Posterior vena cava (tissue), 2 donors: ENCODE measurements at places on chromosomes 1 and 21. TPM values are rescaled to one million over a fixed set of nuclear protein-coding genes. Genes with fewer than 3 reads are reported as not detected.

DNA sequence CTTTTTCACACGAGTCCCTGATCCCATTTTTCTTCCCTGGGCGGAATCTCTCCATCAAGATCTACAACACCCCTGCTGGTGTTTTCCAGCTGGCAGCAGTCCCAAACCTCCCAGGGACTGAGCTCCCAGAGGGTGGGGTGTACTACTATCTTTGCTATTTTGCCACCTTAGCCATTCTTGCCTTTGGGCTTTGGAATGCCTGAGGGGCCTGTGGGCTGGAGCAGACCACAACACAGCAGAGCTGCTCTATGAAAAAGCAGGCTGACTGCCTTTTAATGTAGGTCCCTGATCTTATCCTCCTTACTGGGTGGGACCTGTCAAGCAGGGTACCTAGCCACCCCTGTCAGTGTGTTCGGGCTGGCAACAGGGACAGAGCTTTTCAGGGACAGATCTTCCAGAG is 91.9 kb downstream of the KCNT2 start:
- peak; percentile 46 for DNase-seq

DNA sequence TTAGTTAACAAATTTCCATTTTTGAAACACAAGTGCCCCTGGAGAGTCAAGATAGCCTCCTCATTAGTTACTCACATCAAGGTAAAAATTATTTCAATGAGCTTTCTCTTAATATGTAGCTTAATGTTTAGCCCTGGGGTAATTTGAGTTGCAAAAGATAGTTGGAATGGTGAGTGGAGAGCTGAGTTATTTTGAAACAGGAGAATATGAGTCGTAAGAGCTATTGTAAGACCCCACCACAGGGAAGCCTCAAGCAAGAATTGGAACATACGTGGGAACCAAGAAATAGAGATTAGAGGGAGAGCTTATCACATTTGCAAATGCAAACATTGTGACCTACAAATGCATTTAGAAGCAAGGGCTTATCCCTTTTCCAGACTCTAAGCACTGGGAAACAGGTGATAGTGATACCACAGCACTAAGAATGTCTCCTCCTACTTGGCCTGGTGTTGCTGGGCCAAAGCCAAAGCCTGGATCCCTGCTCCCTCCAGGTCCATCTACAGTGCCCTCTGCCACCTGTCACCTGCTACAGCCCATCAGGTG is 635.1 kb downstream of the PTPRC start:
- no peak for DNase-seq

DNA sequence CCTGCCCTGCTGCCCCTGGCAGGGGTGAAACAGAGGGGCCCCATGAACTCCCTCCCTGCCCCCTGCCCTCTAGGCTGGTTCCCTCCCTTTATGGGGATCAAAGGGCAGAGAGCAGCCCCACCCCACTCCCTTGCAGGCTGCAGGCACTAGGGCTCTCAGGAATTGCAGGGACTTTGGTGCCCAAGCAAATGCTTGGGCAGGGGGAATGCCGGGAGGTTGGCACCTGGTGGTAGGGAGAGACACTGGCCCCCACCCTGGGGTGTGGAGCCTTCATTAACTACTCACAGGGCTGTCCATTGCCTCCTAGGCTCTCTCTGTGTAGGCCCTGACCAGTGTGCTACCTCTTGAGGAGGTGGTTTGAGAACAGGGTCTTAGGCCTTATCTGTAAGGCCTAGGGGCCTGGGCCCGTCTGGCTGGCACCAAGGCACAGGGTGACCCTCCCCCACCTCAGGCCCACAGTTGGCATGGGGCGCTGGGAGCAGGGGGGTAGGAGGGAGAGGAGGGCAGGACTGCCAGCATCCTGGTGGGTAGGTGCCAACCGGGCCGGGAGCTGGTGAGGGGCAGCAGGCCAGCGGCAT is 4.7 kb downstream of the ZBTB7B start:
- DNase-seq, result no peak

GRCh38 chr21:38273745-38274542 is 17.2 kb downstream of the KCNJ15 start:
- no peak for DNase-seq

- peak; percentile 89 for DNase-seq
Observed at GRCh38 chr1:162541619-162542141, 19.8 kb upstream of the UAP1 start.

DNA sequence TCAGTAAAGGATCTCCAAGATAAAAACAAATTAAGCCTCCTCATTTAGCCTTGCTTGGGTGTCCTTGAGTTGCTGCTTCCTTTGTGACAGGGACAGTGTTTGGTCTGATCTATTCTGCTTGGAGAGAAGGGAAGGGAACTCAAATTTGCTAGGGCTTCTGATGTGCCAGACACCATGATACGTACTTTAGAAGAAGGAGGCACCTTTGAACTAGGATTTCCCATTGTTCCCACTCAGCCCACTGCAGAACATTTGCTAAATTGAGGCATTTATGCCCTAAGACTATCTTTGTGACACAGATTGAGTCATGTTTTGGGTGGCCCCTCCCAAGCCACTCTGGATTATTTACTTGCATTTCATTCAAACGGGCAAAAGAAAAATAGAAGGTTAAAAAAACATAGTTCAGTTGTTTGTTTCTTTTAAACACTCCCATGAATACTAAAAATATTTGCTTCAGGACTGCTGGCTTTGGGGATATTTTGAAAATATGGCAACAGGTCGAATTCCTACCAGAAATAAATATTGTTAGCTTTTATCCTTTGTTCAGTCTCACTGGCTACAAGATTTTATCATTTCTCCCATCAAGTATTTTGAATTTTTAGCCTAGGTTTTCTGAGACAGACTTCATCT is 81.9 kb upstream of the WLS start:
- no peak for DNase-seq

GRCh38 chr1:159900086-159900680 is at the start of gene CFAP45:
Gene CFAP45, minus strand, starts transcription at chr1:159900165. Its CDS starts 67 bp downstream, at chr1:159900098.
- peak; percentile 94 for DNase-seq

DNA sequence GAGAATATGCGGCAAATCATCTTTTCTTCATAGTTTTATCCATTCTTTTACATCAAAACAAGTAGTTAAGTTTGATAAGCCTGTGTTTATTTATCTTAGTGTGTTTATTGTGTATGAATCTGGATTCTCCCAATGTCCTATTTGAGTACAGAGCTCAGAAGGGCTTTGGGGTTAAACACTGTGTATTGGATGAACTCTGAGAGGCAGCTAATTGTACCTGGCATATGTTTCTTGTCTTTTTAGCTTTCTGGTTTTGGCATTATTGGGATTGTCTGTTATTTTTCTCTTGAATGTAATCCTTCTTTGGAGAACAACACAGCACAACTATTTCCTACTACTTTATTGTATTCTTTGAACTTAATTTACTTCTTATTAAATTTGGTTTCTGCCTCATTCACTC is 906.9 kb downstream of the ADGRL2 start:
- DNase-seq, result no peak

GRCh38 chr1:165843304-165843703 is 15.9 kb downstream of the UCK2 start:
- DNase-seq, result no peak

GRCh38 chr1:226355669-226356551 is 46.9 kb upstream of the LIN9 start:
- no peak for DNase-seq

- no peak for DNase-seq
Observed at GRCh38 chr1:200610846-200611245, 9.7 kb downstream of the KIF14 start.

GRCh38 chr1:199687321-199687720 is 340.2 kb upstream of the NR5A2 start:
- DNase-seq, result no peak

DNA sequence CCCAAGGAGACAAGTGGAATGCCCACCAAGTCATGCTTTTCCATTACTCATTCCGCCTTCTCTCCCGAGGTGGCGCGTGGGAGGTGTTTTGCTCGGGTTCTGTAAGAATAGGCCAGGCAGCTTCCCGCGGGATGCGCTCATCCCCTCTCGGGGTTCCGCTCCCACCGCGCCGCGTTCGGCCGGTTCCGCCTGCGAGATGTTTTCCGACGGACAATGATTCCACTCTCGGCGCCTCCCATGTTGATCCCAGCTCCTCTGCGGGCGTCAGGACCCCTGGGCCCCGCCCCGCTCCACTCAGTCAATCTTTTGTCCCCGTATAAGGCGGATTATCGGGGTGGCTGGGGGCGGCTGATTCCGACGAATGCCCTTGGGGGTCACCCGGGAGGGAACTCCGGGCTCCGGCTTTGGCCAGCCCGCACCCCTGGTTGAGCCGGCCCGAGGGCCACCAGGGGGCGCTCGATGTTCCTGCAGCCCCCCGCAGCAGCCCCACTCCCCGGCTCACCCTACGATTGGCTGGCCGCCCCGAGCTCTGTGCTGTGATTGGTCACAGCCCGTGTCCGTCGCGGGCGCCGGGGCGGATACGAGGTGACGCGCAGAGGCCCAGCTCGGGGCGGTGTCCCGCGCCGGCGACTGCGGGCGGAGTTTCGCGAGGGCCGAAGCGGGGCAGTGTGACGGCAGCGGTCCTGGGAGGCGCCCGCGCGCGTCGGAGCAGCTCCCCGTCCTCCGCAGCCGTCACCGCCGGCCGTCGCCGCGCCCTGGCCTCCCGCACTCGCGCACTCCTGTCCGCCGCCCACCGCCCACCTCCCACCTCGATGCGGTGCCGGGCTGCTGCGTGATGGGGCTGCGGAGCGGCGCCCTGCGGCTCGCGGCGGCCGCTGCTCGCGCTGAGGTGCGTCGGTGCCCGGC is at the start of gene KIF1B:
KIF1B (plus strand) TSS at position 666 of the 906 bp plus-strand sequence. CDS start 21,759 bp downstream, outside the sequence.
- peak; percentile 100 for DNase-seq

DNA sequence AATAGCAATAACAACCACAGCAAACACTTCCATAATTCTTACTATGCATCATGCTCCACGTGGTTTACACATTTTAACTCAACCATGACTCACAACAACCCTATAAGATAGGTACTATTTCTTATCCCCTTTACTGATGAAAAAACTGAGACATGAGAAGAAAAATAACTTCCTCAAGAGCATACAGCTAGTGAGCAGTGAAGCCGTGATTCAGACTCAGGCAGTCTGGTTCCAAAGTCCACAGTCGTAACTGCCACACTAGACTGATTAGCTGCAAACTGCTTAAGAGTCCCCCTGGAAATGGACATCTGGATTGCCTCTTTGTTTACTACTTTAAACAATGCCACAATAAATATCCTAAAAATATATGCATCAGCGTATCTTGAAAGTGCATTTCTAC is 55.7 kb downstream of the PLD5 start:
- no peak for DNase-seq

DNA sequence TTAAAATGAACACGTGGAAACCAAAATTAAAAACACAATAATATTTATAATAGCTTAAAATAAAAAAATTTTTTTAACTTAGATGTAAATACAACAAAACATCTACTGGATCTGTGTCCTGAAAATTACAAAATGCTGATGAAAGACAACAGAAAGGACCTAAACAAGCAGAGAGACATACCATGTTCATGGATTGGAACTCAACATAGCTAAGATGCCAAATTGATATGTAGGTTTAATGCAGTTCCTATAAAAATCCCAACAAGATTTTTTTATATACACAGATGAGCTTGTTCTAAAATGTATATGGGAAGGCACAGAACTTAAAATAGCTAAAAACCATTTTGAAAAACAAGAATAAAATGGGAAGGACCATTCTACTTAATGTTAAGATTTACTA is 81.4 kb downstream of the TRIM11 start:
- DNase-seq, result no peak

DNA sequence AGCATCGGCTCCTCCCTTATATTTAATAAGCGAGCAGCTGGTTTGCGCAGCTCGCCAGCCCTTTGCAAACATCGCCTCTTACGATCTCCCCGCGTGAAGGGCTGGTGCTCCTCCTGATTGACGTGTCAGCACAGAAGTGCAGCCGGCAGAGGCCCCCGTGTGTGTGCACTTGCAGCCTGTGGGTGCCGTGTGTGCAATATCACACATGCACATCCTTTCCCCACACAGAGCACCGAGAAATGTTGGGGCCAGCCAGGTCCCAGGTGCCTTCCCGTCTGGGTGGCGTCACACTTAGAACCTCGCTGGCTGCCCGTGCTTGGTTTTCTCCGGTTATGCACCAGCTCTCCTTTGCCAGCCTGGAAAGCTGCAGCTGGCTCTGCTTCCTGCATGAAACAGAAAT is 126.6 kb upstream of the AJAP1 start:
- DNase-seq, result no peak

DNA sequence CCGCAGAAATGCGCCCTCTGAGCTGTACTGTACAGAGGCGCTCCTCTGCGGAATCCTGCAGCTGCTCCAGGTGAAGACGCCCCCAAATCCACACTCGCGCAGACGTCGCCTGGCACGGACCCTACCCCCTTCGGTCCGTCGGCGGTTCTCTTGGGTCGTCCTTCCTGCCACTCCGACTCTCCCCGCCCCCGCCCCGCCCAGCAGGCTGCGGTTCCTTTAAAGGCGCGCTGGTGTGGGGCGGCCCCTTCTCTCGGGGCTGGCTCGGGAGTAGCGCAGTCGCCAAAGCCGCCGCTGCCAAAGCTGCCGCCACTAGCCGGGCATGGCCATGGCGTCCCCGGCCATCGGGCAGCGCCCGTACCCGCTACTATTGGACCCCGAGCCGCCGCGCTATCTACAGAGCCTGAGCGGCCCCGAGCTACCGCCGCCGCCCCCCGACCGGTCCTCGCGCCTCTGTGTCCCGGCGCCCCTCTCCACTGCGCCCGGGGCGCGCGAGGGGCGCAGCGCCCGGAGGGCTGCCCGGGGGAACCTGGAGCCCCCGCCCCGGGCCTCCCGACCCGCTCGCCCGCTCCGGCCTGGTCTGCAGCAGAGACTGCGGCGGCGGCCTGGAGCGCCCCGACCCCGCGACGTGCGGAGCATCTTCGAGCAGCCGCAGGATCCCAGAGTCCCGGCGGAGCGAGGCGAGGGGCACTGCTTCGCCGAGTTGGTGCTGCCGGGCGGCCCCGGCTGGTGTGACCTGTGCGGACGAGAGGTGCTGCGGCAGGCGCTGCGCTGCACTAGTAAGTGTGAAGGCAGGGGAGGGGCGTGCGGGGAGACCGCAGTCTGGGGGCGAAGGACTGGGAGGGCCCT is at the start of gene RASSF5:
RASSF5 (plus strand) TSS at position 248 of the 846 bp plus-strand sequence; CDS start at position 320, 72 bp downstream.
- DNase-seq, result peak; percentile 96

GRCh38 chr1:36707221-36707620 is 224.5 kb upstream of the CSF3R start:
- no peak for DNase-seq

- DNase-seq, result no peak
Observed at GRCh38 chr1:222991177-222991576, 151.9 kb downstream of the TLR5 start.

Gene FCAMR
- total RNA-seq, result not detected

Gene FAAH
- 2.2 TPM for total RNA-seq

Gene ZNF683
- total RNA-seq, result not detected

Gene HES5
- total RNA-seq, result 0.24 TPM

Gene KRTAP25-1
- total RNA-seq, result not detected

Gene ATG4C
- 10.5 TPM for total RNA-seq

Gene GIPC2
- 3.0 TPM for total RNA-seq
